Sigmoid colon (tissue), 7 donors: ENCODE measurements at places on chromosomes 11 and 22. TPM values are rescaled to one million over a fixed set of nuclear protein-coding genes. Genes with fewer than 3 reads are reported as not detected.

Gene RTN4RL2
- not detected for total RNA-seq

Gene CALCA
- 0.36 TPM for total RNA-seq

Gene CD248
- 26.3 TPM for total RNA-seq

DNA sequence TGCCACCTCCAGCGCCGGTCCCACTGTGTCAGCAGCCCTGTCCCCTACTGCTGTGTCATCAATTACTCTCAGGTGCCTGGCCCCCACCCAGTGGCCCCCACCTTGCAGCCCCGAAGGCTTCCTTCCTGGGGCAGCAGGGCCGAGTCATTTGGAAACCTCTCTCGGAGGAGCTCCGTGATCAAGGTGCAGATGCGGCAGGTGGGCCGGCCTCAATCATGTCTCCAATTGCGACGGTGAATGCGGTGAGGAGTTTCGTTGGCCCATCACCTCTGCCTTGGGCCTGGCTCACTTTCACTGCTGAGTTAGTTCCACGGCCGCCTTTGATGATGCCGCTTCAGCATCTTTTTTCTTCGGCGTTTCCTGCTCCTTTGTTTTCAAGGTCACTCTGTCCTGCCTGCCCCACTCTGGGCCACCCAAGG is 11.3 kb upstream of the CXCR5 start:
- H3K27ac ChIP-seq, result no peak overlapping the region
- no peaks in the 10 kb centered on the region for H3K27me3 ChIP-seq
- no peaks in the 10 kb centered on the region for H3K36me3 ChIP-seq

- H3K36me3 ChIP-seq, result peaks cover 7% of the 10 kb centered on the region
- peaks cover 89% of the 10 kb centered on the region for H3K4me1 ChIP-seq
- H3K4me3 ChIP-seq, result no peak overlapping the region
- DNase-seq, result no peak
Observed at GRCh38 chr22:27875951-27876350, 43.1 kb downstream of the PITPNB start.
